ENCODE measurements at places on chromosomes 12 and 14.
A peak's percentile ranks its signal among the peaks of the same experiment; 100 is the strongest.

- no peak for DNase-seq
- H3K36me3 ChIP-seq = peaks cover 4% of the 10 kb centered on the region
- H3K4me3 ChIP-seq = no peak overlapping the region
- no peak overlapping the region for H3K27ac ChIP-seq
- H3K4me1 ChIP-seq = peaks cover 12% of the 10 kb centered on the region
Measured at GRCh38 chr12:47408171-47408871, 297.5 kb downstream of the RPAP3 start.

DNA sequence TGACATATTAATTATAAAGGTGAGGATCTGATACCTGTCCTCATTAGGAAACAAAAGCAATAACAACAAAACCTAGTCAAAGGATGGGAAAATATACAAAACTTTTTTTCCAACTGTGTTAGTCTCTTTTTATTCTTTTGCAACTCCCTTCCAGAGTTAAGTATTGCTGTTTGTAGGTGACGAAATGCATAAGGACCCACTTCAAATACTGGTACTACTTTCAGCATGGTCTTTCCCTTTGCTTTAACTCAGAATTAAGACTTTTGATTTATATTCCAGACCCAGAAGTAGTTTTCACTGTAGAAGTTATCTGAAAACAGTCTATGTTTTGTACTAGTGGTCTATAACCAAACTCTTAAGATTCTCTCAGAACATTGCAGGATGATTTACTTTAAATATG lies 34.1 kb upstream of the ABCC9 start:
- no peak overlapping the region for H3K27ac ChIP-seq
- H3K36me3 ChIP-seq = no peaks in the 10 kb centered on the region
- peaks cover 2% of the 10 kb centered on the region for H3K27me3 ChIP-seq
- H3K4me1 ChIP-seq = no peaks in the 10 kb centered on the region

DNA sequence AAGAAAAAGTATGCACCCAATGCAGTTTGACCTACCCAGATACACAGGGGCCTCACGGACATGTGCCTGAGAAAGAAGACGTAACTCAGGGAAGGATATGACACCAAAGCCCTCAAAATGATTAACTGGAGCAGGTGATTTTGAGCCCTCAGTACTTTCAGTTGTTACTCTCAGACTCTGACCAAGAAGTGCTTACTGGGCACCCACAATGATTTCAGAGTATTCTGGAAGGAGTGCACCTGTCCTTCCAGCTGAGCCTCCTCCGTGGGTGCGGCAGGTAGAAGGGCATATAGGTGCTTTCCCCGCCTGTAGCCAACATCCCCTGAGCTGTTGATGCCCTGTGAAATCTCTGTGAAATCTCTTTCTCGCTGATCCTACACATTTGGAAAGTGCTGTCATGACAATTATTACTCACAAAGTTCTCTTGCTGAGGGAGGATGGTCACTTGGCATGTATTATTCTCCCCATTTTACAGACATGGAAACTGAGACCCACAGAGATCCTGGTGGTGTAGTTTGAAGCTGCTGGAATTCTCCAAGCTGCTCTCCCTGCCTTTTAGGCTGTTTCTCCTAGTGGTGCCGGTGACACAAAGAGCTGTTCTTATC lies 154.3 kb upstream of the CCND2 start:
- no peak for DNase-seq
- H3K4me1 ChIP-seq = peaks cover 17% of the 10 kb centered on the region

DNA sequence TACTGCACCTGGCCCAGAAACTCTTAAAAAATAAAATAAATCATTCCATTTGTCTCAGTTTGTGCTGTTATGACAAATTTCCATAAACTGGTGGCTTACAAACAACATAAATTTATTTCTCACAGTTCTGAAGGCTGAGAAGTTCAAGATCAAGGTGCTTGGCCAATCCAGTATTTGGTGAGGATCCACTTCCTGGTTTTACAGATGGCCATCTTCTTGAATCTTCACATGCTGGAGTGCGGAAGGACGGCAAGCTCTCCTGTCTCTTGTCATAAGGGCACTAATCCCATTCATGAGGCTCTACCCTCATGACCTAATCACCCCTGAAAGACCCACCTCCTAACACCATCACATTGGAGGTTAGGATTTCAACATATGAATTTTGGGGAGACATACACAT lies 29.9 kb upstream of the MYBPC1 start:
- no peak overlapping the region for H3K27ac ChIP-seq
- no peak overlapping the region for H3K4me3 ChIP-seq
- no peaks in the 10 kb centered on the region for H3K4me1 ChIP-seq
- H3K27me3 ChIP-seq = peaks cover 2% of the 10 kb centered on the region

DNA sequence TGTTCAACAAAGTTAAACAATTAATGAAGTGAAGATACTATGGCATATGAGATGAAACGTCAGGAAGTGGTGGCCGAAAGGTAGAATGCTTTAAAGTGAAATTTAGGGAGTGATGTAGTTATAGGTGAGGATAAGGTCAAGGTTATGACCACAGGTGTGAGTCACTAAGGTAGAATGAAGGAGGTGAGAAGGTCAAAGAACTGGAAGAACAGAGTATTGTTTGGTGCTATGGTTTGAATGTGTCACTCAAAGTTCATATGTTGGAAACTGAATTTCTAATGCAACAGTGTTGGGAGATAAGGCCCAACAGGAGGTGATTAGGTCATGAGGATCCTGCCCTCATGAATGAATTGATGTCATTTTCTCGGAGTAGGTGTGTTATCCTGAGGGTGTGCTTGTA lies 293.6 kb downstream of the NELL2 start:
- H3K27me3 ChIP-seq = no peaks in the 10 kb centered on the region
- no peak for DNase-seq
- H3K36me3 ChIP-seq = no peaks in the 10 kb centered on the region
- no peak overlapping the region for H3K27ac ChIP-seq
- no peak overlapping the region for H3K4me3 ChIP-seq

GRCh38 chr12:7695566-7696197 lies at the start of gene GDF3:
TSS of gene GDF3 (minus strand) at chr12:7695775. CDS start at chr12:7695728, 47 bp downstream.
- no peak within 1 kb of the TSS for H3K27ac ChIP-seq
- no peaks in the 10 kb centered on the region for H3K36me3 ChIP-seq
- no peaks in the 10 kb centered on the region for H3K4me1 ChIP-seq

GRCh38 chr12:6961695-6962284 lies 8.7 kb downstream of the PHB2 start:
- H3K36me3 ChIP-seq = peaks cover 18% of the 10 kb centered on the region
- H3K27ac ChIP-seq = peak overlapping the region; percentile 97
- peak overlapping the region; percentile 81 for H3K4me3 ChIP-seq

- no peak for DNase-seq
- H3K4me1 ChIP-seq = peaks cover 42% of the 10 kb centered on the region
- H3K27ac ChIP-seq = peak overlapping the region; percentile 68
- peak overlapping the region; percentile 82 for H3K4me3 ChIP-seq
- no peaks in the 10 kb centered on the region for H3K27me3 ChIP-seq
Measured at GRCh38 chr14:55128386-55129085, 516 bp upstream of the LGALS3 start.

DNA sequence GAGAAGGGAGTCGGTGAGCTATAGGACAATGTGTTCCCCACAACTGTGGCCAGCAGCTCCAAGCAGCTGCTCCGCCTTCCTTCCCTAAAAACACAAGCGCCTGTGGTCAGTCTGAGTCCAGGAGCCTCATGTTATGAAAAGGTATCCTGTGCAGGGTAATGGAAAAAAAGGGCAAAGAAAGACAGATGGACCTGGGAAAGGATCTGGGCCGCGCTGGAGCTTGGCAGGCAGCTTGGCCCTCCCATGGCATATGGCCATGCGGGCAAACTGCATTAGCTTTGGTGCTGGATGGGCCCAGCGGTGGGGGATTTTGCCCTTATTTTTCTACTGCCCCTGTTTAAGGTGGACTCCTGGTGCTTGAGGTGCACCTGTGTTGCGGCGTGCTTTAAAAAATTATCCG lies 23.7 kb upstream of the CHST11 start:
- no peak for DNase-seq
- no peaks in the 10 kb centered on the region for H3K36me3 ChIP-seq
- peaks cover 9% of the 10 kb centered on the region for H3K4me1 ChIP-seq

DNA sequence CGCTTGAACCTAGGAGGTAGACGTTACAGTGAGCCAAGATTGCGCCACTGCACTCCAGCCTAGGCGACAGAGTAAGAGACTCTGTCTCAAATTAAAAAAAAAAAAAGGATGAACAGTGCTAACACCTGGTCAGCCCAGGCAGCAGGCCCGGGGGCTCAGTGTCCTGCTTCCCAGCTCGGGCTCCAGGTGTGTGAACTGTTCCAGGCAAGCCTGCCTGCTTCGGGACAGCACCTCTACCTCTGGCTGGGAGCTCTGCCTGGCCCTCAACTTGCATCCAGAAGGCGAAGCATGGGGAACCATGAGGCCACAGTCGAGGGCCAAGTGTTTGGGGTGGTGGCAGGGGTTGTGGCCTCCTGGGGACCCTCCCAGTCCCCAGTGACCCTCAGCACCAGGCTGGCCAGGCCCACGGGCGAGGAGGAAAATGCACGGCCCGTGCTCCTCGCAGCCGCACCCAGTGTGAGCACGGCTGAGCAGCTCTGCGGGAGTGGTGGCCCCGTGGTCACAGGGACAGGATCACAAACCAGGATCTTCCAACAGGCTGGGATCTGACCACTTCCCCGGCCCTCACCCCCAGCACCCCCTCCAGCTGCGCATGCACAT lies 15.5 kb downstream of the CDCA4 start:
- H3K4me3 ChIP-seq = no peak overlapping the region
- no peak for DNase-seq
- peaks cover 1% of the 10 kb centered on the region for H3K27me3 ChIP-seq
- H3K4me1 ChIP-seq = no peaks in the 10 kb centered on the region
- no peak overlapping the region for H3K27ac ChIP-seq

- no peak overlapping the region for H3K4me3 ChIP-seq
- DNase-seq = no peak
- H3K36me3 ChIP-seq = no peaks in the 10 kb centered on the region
- H3K27ac ChIP-seq = no peak overlapping the region
- no peaks in the 10 kb centered on the region for H3K27me3 ChIP-seq
Measured at GRCh38 chr14:49593016-49593415, 5.7 kb upstream of the LRR1 start.

DNA sequence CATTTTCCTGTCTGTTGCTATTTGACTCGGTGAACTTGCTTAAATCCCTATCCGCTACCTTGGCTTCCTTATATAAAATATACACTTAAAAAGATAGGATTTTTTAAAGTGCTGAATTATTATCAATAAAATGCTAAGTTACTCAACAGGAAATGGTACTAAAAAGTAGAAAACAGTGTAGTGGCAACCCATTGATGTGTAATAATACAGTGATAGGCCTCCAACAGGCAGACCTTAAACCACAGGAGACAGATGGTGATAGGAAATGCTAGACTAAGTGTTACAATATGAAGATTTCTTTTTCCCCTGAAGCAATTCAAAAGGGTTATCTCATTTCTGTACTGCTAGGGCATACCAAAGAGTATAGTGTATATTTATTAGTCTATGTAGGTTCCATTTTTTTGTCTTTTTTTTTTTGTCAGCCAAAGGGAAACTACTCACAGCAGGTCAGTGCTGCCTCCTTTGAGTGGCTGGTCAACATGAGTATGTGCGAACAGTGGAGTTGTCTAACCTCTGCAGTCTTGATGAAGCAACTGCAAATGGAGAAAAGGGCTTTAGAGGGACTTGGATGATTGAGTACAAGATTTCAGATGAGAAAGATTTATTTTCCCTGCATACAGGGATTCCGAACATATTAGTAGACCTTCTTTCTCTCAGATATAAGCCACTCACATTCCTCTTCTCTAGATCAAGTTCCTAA lies 183.8 kb downstream of the ACSS3 start:
- H3K4me3 ChIP-seq = no peak overlapping the region
- no peak for DNase-seq
- no peaks in the 10 kb centered on the region for H3K36me3 ChIP-seq

- no peak overlapping the region for H3K4me3 ChIP-seq
- DNase-seq = no peak
- peaks cover 3% of the 10 kb centered on the region for H3K27me3 ChIP-seq
Measured at GRCh38 chr14:33271891-33272290, 333.2 kb downstream of the NPAS3 start.

DNA sequence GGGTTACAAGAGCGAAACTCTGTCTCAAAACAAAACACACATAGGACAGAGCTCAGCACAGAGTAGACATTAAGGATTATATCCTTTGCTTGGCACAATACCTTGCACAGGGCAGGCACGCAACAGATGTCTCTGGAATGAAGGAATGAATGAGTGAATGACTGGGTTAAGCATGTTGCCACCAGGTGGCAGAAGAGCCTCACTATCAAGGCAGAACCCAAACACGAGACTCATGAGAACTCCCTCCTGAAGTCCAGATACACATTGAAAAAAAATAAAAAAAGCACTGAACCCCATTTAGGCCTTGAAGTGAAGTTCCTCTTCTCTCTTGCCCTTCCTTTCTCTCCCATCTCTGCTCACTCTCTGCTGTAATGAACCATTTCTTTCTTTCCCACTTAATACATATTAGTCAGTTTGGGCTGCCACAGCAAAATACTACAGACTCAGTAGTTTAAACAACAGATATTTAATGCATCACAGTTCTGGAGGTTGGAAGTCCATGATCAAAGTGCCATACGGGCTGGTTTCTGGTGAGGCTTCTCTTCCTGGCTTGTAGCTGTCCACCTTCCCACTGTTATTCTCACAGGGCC lies 26.6 kb upstream of the LTA4H start:
- peaks cover 4% of the 10 kb centered on the region for H3K27me3 ChIP-seq
- H3K36me3 ChIP-seq = no peaks in the 10 kb centered on the region
- peak; percentile 69 for DNase-seq
- peaks cover 11% of the 10 kb centered on the region for H3K4me1 ChIP-seq

- H3K27ac ChIP-seq = no peak overlapping the region
- no peaks in the 10 kb centered on the region for H3K36me3 ChIP-seq
- peaks cover 6% of the 10 kb centered on the region for H3K27me3 ChIP-seq
- no peak for DNase-seq
- no peaks in the 10 kb centered on the region for H3K4me1 ChIP-seq
Measured at GRCh38 chr12:131369094-131369845, 341.6 kb upstream of the SFSWAP start.

DNA sequence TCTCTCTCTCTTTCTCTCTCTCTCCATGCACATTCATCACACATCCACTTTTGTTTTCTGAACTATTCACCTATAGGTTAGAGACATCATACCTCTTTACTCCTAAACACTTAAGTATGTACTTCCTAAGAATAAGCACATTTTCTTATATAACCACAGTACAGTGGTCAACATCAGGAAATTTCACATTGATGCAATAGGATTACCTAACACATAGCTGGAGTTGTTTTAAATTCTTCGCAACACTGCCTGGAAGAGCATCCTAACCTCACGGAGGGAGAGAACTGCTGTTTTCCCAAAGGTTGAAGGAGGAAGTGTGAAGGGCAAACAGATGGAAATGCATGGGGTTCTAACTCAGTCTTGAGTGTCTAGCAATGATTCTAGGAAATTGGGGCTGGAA lies 159.2 kb downstream of the SYT1 start:
- H3K4me1 ChIP-seq = peaks cover 26% of the 10 kb centered on the region
- H3K27me3 ChIP-seq = no peaks in the 10 kb centered on the region
- H3K27ac ChIP-seq = no peak overlapping the region
- no peaks in the 10 kb centered on the region for H3K36me3 ChIP-seq

- H3K36me3 ChIP-seq = no peaks in the 10 kb centered on the region
- peaks cover 10% of the 10 kb centered on the region for H3K4me1 ChIP-seq
- no peaks in the 10 kb centered on the region for H3K27me3 ChIP-seq
- H3K4me3 ChIP-seq = no peak overlapping the region
- no peak overlapping the region for H3K27ac ChIP-seq
- DNase-seq = no peak
Measured at GRCh38 chr14:85483037-85483436, 46.9 kb upstream of the FLRT2 start.

GRCh38 chr14:61174987-61175386 lies 106.2 kb downstream of the TMEM30B start:
- DNase-seq = no peak
- no peak overlapping the region for H3K4me3 ChIP-seq
- no peaks in the 10 kb centered on the region for H3K4me1 ChIP-seq

All from immature natural killer cell (primary cell).